ENCODE measurements at places on chromosomes 16 and 17.

DNA sequence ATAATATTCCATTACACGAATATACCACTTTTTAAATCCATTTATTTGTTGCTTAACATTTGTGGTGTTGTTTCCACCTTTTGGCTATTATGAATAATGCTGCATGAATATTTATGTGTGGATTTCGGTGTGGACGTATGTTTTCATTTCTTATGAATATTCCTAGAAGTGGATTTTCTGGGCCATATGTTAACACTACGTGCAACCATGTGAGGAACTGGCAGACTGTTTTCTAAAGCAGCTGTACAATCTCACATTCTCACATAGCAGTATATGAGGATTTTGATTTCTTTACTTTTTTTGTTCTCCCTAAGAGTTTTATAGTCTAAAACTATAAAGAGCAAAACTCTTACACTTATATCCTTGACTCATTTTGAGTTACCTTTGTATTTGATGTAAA lies 143.4 kb downstream of the MAP2K4 start:
- no peak for DNase-seq

DNA sequence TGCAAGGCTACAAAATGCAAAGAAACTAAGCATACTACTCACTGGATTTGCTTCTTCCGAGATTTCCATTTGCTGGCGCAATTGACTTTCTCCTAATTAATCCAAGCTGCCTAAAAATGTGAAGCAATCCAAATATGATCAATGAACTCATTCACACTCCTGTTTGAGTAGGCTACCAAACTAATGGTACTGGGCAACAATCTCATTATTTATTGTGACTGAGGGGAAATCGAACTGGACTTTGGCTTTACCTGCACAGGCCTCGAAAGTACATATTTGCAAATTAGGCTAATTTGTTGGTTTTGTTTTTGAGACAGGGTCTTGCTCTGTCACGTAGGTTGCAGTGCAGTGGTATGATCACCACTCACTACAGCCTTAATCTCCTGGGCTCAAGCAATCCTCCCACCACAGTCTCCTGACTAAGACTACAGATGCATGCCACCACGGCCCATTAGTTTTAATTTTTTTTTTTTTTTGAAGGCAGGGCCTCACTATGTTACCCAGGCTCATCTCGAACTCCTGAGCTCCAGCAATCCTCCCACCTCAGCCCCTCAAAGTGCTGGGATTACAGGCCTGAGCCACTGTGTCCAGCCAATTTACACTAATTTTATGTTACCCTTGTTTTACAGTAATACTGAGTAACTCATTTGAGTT lies 2.6 kb downstream of the ERI2 start:
- no peak for DNase-seq

DNA sequence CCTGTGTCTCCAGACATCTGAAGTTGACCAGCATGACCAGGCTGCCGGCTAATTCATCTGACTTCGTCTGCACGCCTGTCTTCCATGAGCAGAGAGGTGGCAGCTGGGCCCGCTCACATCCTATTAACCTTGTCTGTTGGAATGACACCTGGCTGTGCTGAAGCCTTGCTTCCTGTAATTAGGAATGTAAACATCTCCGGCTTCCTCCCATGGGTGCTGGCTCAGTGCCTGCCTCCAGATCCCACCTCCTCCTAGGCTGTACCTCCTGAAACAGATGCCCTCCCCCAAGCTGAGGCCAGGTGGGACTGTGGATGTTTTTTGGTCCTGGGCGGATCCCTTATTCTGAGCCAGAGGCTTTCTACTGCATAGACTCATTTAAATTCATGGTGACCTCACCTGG lies 296.3 kb downstream of the HS3ST4 start:
- no peak for DNase-seq

GRCh38 chr16:70750893-70751467 lies 50.0 kb downstream of the VAC14 start:
- peak; percentile 94 for DNase-seq

DNA sequence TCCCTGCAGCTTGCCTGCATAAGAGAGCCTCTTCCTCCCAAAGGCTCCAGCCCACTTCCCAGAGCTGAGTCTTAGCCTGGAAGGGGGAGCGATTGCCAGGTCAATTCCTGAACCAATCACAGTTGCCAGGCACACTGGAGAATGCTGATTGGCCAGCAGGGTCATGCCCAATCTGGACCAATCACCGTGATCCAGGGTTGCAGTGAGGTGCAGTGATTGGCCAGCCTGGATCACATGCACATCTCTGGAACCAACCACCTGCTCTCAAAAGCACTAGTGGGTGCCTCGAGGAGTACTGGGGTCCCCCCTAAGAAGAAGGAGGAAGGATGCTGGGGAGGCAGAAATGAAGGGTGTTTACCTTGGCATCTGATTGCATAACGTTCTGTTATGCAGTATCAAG lies 18.4 kb downstream of the NAGPA start:
- no peak for DNase-seq

GRCh38 chr17:62705156-62705777 lies 77.8 kb downstream of the MRC2 start:
- DNase-seq: peak; percentile 38

GRCh38 chr16:84630446-84631152 lies 12.7 kb upstream of the COTL1 start:
- no peak for DNase-seq

- no peak for DNase-seq
These were observed 1.0 kb upstream of the SALL1 start for GRCh38 chr16:51151961-51152663.

DNA sequence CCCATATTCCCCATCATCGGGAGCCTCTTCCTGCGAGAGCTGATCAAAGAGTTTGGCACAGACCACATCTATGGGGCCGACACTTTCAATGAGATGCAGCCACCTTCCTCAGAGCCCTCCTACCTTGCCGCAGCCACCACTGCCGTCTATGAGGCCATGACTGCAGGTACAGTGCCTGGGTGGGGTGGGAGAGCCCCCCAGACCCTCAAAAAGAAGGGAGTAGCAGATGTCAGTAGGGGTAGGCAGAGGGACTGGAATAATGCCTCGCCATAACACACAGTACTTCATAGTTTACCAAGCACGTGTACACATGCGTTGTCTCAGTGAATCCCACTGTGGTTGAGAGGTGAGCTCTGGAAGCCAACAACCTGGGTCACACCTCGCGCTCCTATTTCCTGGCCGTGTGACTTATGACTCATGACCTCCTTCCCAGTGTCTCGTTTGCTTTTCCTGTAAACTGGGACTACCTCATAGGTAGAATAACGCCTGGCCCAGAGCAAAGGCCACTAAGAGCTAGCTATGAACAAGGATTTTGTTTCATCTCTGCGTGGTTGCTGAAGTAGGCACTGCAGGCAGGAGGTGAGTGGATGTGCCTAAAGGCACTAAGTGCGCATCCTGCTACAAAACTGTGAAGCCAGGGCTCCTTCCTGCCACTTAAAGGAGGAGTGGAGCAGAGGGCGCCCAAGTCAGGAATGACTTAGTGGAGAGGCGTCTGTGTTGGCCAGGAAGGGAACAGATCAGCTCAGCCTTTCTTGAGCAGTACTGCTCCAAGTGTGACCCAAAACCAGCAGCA lies 5.2 kb downstream of the NAGLU start:
- no peak for DNase-seq

- no peak for DNase-seq
These were observed 30.5 kb downstream of the ETV4 start for GRCh38 chr17:43515656-43516055.

DNA sequence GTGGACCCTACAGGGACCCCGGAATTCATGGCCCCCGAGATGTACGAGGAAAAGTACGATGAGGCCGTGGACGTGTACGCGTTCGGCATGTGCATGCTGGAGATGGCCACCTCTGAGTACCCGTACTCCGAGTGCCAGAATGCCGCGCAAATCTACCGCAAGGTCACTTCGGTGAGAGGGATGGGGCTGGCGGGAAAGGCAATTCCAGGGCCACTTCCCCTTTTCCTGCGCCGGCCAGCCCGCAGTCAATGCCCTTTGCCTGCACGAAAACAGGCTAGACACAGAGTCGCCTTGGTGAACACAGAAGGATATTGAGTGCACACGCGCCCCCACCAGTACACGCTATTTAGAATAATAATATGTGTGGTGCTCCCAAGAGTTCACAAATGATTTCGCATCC lies 4.0 kb downstream of the WNK4 start:
- DNase-seq: no peak

- peak; percentile 97 for DNase-seq
These were observed 1.2 kb upstream of the METTL26 start for GRCh38 chr16:637081-638018.

- DNase-seq: no peak
These were observed 67.8 kb downstream of the GP2 start for GRCh38 chr16:20259541-20259940.

DNA sequence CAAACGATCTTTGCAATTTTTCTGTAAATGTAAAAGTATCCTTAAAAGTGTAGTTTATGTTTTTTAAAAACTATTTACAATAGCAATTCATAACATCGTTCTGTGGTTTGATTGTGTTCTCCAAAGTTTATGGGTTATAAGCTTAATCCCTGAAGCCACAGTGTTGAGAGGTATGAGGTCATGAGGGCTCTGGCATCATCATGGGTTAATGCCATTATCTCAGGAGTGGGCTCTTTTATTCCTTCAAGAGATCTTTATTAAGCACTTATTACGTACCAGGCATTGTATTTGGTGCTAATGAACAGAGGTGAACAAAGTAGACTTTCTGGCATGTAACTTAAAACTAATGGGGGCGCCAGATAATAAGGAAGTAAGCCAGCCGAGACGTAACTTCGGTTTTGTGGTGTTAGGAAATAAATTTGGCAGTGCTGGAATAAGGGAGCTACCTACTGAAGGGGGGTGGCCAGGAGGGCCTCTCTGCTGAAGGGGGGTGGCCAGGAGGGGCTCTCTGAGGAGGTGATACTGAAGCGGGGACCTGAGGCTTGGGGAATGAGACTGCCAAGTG lies 158.1 kb downstream of the VPS53 start:
- DNase-seq: no peak

DNA sequence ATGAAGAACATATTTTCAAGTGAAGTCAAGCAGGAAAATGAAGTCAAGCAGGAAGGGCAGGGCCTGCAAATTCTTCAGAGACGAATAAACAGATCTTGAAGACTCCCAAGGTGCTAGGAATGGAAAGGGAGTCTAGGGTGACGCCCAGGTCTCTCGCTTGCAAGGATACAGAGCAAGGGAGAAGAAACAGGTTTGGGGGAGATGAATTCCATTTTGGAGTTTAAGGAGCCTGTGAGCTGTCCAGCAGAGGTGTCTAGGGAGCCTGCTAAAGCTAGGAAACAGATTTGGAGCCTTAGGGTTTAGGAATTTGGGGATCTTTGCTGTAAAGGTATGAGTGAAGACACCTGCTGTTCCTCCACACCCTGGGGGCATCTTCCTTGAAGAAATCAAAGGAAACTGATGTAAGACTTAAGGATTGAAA lies 2.0 kb upstream of the UNKL start:
- no peak for DNase-seq

GRCh38 chr16:73499276-73499675 lies 451.3 kb upstream of the ZFHX3 start:
- no peak for DNase-seq

DNA sequence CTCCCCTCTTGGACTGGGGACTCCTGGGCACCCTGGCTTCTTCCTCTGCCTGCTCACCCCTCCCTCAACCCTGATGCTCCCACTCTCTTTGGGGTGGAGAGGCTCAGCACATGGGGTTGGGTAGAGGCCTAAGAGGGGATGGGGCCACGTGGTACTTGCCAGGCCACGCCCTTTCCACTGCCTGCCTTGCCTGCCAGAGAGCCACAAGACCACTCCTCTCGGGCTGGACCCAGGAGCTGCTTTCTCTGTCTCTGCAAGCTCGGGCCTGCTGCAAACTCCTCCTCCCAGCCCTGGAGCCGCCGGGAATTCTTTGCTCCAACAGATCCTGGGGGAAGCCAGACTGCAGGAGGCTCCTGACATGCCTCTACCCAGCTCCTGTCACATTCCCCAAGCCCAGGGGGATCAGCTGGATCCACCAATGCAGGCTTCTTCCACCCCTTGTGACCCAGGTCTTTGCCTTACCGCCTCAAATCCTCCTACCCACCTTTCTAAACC lies 11.8 kb downstream of the DLX4 start:
- no peak for DNase-seq

- DNase-seq: no peak
These were observed 2.9 kb downstream of the CMTM1 start for GRCh38 chr16:66569131-66569530.

DNA sequence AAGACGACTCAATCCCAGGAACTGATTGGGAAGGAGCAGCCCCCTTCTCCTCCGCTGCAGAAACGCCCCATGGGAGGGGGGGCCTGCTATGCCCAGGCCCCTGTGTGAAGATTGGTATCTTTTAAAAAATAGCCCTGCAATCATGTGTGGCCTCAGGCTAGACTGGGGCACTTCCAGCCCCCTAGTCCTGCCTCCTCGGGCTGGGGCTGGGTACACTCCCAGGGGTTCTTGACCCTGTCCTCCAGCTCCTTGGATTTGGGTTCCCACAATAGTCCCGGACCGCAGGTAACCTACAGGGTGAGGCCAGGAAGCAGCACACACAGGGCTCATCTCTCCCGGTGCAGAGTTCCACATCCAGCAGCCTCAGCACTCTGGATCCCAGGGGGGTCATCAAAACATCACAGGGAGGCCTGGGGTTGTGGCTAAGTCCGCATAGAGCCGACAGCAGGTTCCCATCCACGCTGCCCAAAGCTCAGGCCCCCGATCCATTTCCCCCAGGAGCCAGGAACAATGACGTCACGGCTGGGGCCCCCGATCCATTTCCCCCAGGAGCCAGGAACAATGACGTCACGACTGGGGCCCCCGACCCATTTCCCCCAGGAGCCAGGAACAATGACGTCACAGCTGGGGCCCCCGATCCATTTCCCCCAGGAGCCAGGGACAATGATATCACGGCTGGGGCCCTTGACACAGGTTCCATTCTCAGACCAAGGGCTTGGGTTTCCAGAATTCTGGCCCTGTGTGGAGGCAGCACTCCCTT lies 202.4 kb downstream of the IRF8 start:
- DNase-seq: no peak

DNA sequence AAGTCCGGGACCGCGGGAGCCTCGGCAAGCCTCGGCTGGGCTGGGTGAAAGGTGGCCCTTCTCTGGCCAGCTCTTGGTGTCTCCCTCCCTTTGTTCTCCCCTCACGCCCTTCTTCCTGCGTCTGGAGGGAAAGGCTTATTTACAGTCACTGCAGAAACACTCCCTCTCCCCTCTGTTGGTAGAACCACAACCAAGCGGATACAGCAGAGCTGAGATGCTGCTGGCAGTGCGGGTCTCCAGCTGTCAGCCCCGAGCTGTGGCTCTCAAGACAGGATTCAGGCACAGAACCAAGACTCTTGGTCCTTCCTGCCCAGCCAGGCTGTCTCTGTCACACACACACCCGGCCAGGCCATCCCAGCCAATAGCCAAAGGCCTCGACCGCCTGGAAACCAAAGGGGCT lies 133.3 kb downstream of the ENGASE start:
- DNase-seq: no peak
